ENCODE measurements at places on chromosomes 5 and 9. TPM values are rescaled to one million over a fixed set of nuclear protein-coding genes. Genes with fewer than 3 reads are reported as not detected.

Gene MEIKIN
- not detected for polyA plus RNA-seq

Gene TSTD2
- polyA plus RNA-seq = 21.2 TPM

Gene NFX1
- 33.4 TPM for polyA plus RNA-seq

Gene SLC46A2
- 0.43 TPM for polyA plus RNA-seq

Gene TAF1L
- polyA plus RNA-seq = 0.03 TPM

- DNase-seq = no peak
Measured at GRCh38 chr9:98251551-98251950, 3.9 kb downstream of the TBC1D2 start.

Gene DND1
- polyA plus RNA-seq = 0.22 TPM

Gene LTC4S
- polyA plus RNA-seq = 2.9 TPM

Gene TMEM252
- 2.4 TPM for polyA plus RNA-seq

DNA sequence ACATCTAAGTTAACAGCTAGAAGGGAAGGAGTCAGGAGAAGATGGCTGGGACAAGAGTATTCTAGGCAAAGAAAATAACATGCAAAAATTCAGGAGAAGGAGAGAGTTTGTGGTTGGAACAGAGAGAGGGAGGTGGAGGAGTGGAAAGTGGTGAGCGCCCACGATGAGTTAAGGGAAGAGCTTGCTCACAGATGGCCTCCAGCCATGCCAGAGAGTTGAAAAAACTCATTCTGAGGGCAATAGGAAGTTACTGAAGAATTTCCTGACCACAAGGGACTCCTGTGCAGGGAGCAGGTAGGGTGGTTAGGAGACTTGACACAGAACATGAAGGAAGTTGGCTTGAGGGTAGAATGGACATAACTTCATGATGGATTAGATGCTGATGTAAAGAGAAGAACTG, 159.7 kb downstream of the DOCK2 start:
- DNase-seq = no peak

GRCh38 chr5:96601200-96601599, 61.0 kb upstream of the CAST start:
- DNase-seq = no peak

Gene FOXD4L4
- 0.03 TPM for polyA plus RNA-seq

Gene PTGS1
- 9.2 TPM for polyA plus RNA-seq

Gene ACOT12
- 0.72 TPM for polyA plus RNA-seq

DNA sequence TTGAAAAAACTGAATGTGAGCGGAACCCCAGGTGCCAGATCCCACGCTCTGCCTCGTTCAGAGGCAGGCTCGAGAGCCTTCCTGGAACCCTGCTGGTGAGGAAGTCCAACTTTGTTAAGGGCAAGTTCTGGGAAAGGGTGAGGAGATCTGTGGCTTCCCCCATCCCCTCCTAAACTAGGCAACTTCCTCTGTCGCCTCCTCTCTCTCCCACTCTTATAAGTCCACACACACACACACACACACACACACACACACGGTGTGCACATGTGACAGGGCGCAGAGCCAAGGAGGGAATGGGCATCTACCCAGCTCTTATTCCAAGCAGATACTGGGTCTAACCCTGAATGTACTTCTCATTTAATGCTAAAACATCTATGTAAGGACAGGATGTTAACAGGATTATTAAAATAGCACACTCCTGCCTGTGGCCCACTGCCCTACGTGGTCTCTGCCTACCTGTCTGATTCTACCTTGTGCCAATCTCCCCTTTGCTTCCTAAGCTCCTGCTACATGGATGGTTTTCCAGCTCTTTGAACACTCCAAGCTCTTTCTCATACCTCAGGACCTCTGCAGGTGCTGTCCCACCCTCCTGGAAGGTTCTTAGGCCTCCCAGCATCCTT, 72.4 kb upstream of the FBXW11 start:
- DNase-seq = no peak

GRCh38 chr9:96279932-96280331, 22.0 kb downstream of the HSD17B3 start:
- DNase-seq = no peak

DNA sequence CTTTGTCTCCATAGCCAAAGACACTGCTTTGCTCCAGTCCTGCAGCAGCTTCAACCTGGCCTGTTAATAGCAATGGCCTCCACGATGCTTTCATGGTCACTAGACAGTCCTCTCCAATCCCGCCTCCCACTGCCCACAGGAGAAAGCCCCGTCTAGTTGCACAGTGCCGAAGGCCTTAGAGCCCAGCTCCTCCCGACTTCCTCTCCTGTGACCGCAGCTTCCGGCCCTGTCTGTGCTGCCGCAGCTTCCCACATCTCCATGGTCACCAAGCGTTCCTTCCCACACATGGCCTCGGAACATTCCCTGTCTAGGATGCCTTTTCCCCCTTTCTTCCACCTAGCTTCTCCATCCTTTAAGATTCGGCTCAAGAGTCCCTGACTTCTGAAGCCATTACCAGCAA, 23.4 kb downstream of the PCA3 start:
- no peak for DNase-seq

Gene PTGER4
- 11.6 TPM for polyA plus RNA-seq

Gene SLC34A3
- 36.9 TPM for polyA plus RNA-seq

DNA sequence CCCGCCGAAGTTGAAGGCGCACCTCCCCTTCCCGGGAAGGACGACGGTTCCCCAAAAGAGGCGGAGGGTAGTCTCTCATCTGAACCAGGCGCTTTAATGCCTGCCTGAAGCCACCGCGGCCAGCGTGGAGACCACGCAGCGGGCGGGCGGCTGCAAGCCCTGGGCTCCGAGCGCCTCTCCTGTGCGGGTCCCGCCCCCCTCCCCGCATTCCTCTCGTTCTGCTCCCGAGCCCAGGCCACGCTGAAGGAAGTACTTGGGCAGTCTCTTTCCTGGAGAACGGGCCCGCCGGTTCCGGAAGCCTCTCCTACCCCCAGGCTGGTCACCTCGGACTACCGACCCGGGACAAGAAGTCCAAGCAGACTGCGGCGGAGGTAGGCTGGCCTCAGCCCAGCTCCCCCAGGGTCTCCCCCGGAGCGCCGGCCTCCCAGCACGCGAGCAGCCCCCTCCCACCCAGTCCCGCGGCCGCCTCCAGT, 571 bp downstream of the PPIC start:
- peak; percentile 13 for DNase-seq

DNA sequence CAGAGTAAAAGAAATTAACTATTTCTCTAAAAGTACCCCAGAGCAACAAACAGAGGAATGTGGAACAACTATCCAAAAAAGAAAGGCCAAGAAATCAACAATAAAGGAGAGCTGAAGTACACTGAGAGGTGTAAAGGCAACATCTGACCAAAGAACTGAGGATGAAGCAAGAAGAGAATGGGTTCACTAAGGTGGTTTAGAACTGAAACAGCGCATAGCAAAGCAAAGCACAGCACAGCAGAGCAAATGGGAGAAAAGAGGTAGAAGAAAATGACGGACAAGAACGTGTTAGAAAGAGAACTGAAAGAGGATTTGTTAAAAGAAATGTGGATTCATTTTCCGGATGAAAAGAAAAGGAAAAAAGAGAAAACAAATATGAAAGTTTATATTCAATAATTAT, 25.8 kb downstream of the RFX3 start:
- no peak for DNase-seq

DNA sequence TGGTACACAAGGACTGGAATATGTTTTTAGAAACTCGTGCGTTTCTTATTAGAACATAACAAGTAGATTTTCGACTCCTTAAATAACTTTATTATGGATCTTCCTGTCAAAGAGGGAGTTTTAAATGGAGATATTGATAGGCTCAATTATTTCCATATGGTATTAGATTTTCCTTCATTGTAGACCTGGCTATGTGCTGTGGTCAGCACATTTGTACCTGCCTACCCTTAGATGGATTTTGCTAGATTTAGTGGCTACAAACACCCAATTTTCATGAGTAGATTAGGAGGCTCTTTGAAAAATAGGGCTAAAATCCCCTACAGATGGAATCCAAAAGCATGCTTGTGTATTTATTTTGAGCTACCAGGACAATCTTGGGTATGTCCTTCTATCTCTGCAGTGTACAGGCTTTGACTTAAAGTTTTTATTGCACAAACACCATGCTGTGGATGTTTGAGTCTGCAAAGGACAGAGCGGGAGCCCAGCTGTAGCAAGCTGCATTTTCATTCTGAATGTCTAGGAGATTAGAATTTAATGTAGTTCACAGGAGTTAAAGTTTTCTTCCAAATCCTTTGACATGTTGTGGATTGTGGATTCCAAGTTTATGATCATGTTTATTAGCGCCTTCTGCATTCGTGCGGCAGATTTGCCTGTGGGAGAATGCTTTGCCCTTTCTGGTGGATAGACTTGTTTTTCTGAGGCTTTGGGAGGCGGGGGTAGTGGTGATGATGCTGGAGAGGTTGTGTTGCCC, 41.6 kb downstream of the GADD45G start:
- DNase-seq = no peak

GRCh38 chr9:89065921-89066320, 74.7 kb downstream of the S1PR3 start:
- no peak for DNase-seq

GRCh38 chr9:128113526-128114325, 13.8 kb downstream of the PTGES2 start:
- peak; percentile 78 for DNase-seq

- DNase-seq = no peak
Measured at GRCh38 chr5:159657771-159658170, 258.5 kb upstream of the ADRA1B start.

GRCh38 chr5:114450437-114450836, 88.6 kb downstream of the KCNN2 start:
- DNase-seq = no peak

Gene HMMR
- 10.0 TPM for polyA plus RNA-seq

GRCh38 chr9:95516734-95517558, at the start of gene PTCH1:
Gene PTCH1 (minus strand): TSS chr9:95516971.
- DNase-seq = no peak

DNA sequence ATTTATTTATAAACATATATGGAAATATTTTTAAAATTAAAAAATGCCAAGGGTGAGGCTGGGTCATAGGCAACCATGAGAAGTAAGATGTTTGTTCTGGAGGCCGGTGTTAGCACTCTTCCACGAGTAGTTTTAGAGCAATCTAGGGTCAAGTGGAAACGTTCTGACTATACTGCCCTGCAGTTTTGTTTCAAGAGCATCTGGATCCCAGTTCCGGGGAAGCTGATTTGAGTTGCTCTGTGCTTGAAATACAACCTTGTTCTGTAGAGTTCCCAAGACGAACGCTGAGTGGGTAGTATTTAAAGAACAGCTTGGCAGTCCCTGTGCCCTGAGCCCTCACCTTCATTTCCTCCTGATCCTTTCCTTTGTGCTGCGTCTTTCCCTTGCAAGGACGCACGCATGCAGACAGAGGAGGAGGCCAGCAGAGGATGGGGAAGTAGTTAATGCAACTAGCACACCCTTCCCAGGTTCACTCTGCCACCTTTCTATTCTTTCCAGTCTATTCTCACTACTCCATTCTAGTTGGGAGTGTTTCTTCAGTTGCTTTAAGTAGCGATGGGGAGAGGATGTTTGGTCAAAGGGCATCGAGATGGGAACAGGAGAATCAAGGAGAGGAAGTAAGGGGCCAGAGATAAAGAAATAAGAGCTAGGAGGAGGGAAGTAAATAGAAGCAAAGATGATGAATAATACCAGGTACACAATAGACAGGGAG, 68.3 kb upstream of the ZSWIM6 start:
- DNase-seq = no peak

DNA sequence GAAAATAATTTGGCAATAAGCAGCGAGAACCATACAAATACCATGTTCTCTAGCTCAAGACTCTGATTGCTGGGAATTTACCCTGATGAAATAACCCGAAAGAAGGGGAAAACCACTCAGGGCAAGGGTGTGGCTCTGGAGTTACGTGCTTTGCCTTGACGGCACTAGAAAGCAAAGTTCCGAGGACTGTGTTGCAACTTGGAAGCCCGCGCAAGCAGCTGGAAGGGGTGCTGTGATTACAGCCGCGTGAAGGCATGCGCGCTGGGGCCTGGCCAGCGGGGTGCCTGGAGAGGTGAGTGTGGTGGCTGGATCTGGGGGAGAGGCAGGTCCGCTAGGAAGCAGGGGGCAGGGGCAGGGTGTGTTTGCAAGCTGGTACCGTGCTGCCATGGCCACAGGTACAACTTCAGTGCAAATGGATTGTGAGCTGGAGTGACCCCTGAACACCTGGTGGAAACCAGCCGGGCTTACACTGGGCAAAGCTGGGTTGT, 52.6 kb upstream of the CNOT6 start:
- peak; percentile 6 for DNase-seq

DNA sequence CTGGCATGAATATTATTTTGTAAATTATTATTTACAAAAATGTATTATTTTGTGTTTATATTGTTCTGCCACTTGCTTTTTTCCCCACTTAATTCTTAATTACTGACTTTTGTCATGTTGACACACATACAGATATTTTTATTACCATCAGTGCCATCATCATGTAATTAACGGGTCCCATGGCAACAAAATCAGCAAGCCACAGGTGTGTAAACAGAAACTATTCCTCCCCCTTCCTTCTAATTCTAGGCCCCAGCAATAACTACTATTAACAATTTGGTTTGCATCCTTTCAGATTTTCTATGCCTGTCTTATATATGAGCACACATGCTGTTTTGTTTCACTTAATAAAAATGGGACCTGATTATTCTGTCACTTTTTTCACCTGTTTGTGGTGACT, 29.3 kb downstream of the CYFIP2 start:
- DNase-seq = peak; percentile 35

DNA sequence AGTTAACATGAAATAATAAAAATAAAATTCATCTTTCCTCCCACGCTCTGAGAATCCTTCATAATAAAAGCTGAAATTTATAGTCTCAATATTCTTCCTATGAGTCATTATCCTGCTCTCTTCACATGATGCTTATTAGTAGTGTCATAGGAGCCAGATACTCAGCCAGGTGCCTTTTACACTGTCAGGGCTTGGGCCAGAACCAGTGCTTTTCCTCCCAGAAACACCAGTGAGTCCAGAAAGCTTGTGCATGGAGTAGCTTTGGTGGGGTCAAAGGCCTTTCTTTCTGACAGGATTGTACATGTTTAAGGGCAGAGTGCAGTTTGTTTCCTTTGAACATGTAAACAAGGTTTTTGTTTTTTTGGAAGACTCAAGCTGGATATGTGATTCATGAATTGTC, 6.8 kb downstream of the LSM11 start:
- DNase-seq = no peak

DNA sequence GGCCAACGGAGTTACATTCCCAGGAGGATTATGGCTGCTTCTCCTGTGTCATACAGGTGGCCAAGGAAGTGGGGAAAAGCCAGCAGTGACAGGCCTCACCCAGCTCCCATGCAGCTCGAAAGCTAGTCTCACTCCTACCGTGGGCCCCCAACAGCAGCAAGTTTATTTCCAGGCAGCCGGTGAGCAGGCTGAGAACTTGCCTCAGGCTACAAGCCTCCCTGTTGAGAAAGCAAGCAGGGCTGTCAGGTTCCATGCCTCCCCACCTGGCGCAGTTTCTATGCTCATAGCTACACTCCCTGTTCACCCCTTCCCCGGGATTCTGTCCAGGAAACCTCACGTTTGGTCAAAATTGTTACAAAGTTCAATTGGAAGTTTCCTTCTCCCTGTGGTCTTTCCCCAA, 27.5 kb upstream of the DNAH5 start:
- DNase-seq = no peak
